ENCODE measurements at places on chromosomes 11 and 22.

DNA sequence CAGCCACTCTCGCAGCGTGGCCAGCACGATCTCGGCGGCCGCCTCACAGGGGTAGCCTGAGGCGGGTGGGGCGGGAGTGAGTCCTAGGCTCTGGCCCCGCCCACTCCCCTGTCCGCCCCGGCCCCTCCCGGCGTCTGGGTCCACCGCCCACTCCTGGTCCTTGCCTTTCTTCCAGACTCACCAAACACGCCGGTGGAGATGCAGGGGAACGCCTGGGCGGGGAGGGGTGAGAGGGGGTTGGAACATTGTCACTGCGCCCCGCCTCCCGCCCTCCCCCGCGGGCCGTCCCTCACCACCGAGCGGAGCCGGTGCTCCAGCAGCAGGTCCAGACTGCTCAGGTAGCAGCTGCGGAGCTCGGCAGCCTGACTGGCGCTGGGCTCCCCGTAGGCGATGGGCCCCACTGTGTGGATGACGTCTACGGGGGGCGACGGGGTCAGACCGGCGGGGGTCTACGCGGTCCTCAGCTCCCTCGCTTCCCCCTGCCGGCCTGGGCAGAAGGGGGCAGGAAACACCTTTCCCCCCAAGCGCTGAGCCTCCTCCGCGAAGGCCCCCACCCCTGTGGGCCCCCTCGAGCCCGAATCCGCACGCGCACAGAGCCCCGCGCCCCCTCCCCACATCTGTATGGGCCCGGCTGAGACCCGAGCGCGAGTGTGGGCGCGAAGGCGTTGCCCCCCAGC, 13.2 kb downstream of the OTUB1 start:
- H3K4me3 ChIP-seq: peak overlapping the region; percentile 25
- peak; percentile 69 for DNase-seq
- H3K4me1 ChIP-seq: peaks cover 8% of the 10 kb centered on the region
- no peaks in the 10 kb centered on the region for H3K27me3 ChIP-seq
- no peaks in the 10 kb centered on the region for H3K36me3 ChIP-seq

GRCh38 chr11:23151819-23152218, 291.5 kb upstream of the CCDC179 start:
- no peak for DNase-seq
- H3K4me1 ChIP-seq: no peaks in the 10 kb centered on the region
- H3K27ac ChIP-seq: no peak overlapping the region
- no peaks in the 10 kb centered on the region for H3K27me3 ChIP-seq

DNA sequence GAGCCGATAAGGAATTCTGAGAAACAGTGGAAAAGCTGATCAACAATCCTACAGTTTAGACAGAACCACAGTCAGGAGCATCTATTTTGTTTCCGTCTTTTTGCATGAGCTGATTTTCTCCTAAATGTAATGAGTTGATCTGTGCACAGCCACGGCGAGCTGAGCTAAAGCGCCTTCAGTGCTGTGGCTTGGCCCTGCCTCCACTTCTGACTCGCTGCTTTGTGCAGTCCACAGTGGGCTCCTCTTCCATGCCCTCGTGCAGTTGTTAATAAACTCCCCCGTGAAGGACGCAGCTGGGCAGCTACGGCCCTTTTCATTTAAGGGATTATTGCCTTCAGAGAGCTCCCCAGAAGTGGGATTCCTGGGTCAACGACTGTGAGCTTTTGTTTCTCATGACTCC, 39.4 kb downstream of the SCUBE1 start:
- no peak overlapping the region for H3K27ac ChIP-seq
- no peaks in the 10 kb centered on the region for H3K27me3 ChIP-seq
- no peaks in the 10 kb centered on the region for H3K36me3 ChIP-seq
- DNase-seq: no peak

- no peaks in the 10 kb centered on the region for H3K27me3 ChIP-seq
- H3K27ac ChIP-seq: no peak overlapping the region
- no peak for DNase-seq
- H3K4me3 ChIP-seq: no peak overlapping the region
- peaks cover 2% of the 10 kb centered on the region for H3K4me1 ChIP-seq
These were observed 625 bp downstream of the RFPL2 start for GRCh38 chr22:32204040-32204855.

- H3K36me3 ChIP-seq: no peaks in the 10 kb centered on the region
- no peak overlapping the region for H3K4me3 ChIP-seq
- H3K4me1 ChIP-seq: peaks cover 10% of the 10 kb centered on the region
These were observed 3.1 kb upstream of the BCR start for GRCh38 chr22:23177197-23177596.

- no peak overlapping the region for H3K27ac ChIP-seq
- DNase-seq: no peak
- H3K27me3 ChIP-seq: no peaks in the 10 kb centered on the region
- H3K36me3 ChIP-seq: no peaks in the 10 kb centered on the region
These were observed 138.4 kb upstream of the BDNF start for GRCh38 chr11:27838674-27839073.

- H3K27ac ChIP-seq: no peak overlapping the region
- no peaks in the 10 kb centered on the region for H3K27me3 ChIP-seq
- DNase-seq: no peak
- H3K36me3 ChIP-seq: no peaks in the 10 kb centered on the region
- H3K4me3 ChIP-seq: no peak overlapping the region
These were observed 15.7 kb upstream of the KCNJ11 start for GRCh38 chr11:17403980-17404759.

GRCh38 chr22:25668437-25668836, 73.6 kb upstream of the MYO18B start:
- H3K27me3 ChIP-seq: no peaks in the 10 kb centered on the region
- H3K4me3 ChIP-seq: no peak overlapping the region
- peaks cover 7% of the 10 kb centered on the region for H3K4me1 ChIP-seq
- no peaks in the 10 kb centered on the region for H3K36me3 ChIP-seq
- DNase-seq: peak; percentile 69

- no peak overlapping the region for H3K27ac ChIP-seq
- no peak overlapping the region for H3K4me3 ChIP-seq
- no peaks in the 10 kb centered on the region for H3K27me3 ChIP-seq
- no peaks in the 10 kb centered on the region for H3K4me1 ChIP-seq
- no peak for DNase-seq
These were observed 276.5 kb downstream of the ETS1 start for GRCh38 chr11:128310676-128311445.

GRCh38 chr11:17581732-17582053, 34.6 kb downstream of the OTOG start:
- DNase-seq: no peak
- H3K27me3 ChIP-seq: no peaks in the 10 kb centered on the region
- no peak overlapping the region for H3K27ac ChIP-seq
- H3K4me3 ChIP-seq: no peak overlapping the region
- no peaks in the 10 kb centered on the region for H3K4me1 ChIP-seq
- no peaks in the 10 kb centered on the region for H3K36me3 ChIP-seq

DNA sequence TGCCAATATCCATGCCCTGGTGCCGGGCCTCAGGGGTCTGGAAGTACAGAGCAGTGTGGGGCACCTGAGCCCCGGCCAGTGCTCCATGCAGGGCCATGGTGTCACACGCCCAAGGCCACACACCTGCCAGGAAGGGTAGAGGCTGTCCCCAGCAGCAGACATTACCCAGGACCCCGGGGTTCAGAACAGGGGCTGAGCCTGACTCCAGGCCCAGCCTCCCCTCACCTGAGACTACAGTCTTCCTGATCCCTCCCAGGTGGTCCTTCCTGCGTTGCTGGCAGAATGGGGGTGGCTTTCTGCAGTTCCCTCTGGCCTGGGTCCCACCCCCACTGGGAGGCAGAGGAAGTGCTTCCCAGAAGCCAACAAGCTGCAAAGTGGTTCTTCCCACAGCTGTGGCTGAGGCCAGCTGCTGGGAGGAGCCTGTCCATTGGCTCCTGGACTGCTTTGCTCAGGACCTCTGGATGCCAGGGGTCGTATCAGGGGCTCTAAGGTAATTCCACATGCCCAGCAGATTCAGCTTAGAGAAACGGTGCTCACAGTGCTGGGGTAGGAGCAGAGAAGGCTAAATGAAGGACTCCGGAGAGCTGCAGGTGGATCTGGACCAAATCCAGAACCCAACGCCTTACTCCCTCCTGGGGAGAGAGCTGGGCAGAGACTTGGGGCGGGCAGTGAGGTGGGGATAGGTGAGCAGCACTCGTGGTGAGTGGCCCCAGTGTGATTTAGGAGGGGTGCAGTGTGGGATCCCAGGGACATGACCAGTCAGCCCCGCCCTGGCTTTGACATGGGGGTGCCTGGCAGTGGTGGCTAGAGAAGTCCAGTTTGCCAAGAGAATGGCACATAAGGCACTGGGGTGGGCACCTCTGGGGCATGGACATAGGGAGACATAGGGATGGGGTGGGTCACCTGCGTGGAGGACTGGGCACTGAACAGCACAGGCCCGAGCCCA, 12.6 kb downstream of the TCIRG1 start:
- H3K27ac ChIP-seq: no peak overlapping the region
- H3K4me1 ChIP-seq: no peaks in the 10 kb centered on the region
- no peaks in the 10 kb centered on the region for H3K36me3 ChIP-seq
- H3K27me3 ChIP-seq: no peaks in the 10 kb centered on the region
- no peak for DNase-seq

DNA sequence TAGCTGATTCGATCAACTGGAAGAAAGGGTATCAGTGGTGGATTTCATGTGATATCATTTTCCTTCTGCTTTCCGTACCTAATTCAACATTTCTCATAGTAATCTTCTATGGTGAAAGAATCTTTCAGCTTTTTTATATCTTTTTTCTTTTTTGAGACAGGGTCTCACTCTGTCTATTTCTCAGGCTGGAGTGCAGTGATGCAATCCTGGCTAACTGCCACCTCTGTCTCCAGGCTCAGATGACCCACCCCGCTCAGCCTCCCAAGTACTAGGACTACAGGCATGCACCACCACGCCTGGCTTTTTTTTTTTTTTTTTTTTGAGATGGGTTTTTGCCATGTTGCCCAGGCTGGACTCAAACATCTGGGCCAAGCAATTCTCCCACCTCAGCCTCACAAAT, 18.6 kb upstream of the CHORDC1 start:
- no peaks in the 10 kb centered on the region for H3K4me1 ChIP-seq
- H3K27me3 ChIP-seq: no peaks in the 10 kb centered on the region
- no peak overlapping the region for H3K27ac ChIP-seq
- DNase-seq: no peak

DNA sequence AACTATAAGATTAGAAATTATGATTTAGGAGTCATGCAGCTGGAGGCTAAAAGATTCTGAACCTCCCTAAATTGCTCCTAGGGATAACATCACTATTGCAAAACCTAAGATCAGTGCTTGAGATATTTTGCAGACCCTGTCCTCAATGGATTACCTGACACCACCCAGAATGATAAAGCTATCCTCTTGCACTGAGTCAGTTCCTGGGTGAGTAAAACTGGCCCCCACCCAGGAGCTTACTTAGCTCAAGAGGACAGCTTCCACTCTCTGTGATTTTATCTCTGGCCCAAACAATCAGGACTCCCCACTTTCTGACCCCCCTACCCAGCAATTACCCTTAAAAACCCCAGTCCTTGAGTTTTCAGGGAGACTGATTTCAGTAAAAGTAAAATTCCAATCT, 2074.4 kb upstream of the RAG2 start:
- no peak overlapping the region for H3K27ac ChIP-seq
- H3K27me3 ChIP-seq: no peaks in the 10 kb centered on the region
- DNase-seq: no peak
- H3K4me3 ChIP-seq: no peak overlapping the region

DNA sequence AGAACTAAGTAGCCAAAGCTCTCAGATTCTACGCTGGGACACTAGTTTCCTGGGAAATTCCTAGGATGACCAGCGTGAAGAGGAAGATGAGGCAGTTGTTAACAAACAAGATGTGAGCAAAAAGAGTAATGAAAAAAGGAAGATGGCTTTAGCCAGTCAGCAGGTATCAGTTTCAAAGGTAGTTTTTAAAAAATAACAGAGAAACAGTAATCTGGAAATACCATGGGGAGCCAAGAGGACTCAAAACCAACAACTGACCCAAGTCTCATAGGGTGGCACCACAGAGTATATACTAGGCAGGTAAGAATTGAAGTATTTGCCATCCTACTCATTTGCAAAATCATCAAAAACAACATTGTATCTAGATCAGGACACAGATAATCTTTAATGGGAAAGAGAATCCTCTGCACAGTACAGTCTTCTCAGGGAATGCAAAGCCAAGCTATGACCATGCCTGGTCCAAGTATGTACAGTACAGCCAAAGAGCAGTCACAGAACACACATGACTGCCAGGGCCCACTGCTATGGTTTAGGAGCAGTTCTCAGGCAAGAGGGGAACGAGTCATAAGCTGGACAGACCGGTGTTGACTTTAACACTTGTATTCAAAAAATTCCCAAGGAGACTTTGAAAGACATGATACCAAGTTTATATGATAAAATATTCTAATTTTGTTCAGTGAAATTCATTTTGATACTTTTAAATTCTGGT, 20.6 kb downstream of the MSANTD4 start:
- H3K4me1 ChIP-seq: no peaks in the 10 kb centered on the region
- no peak for DNase-seq
- no peak overlapping the region for H3K27ac ChIP-seq
- no peaks in the 10 kb centered on the region for H3K36me3 ChIP-seq
- no peak overlapping the region for H3K4me3 ChIP-seq
- H3K27me3 ChIP-seq: no peaks in the 10 kb centered on the region

- no peak for DNase-seq
- no peaks in the 10 kb centered on the region for H3K36me3 ChIP-seq
- H3K27ac ChIP-seq: no peak overlapping the region
- no peaks in the 10 kb centered on the region for H3K27me3 ChIP-seq
These were observed 1.9 kb upstream of the ANO5 start for GRCh38 chr11:22190827-22191463.

DNA sequence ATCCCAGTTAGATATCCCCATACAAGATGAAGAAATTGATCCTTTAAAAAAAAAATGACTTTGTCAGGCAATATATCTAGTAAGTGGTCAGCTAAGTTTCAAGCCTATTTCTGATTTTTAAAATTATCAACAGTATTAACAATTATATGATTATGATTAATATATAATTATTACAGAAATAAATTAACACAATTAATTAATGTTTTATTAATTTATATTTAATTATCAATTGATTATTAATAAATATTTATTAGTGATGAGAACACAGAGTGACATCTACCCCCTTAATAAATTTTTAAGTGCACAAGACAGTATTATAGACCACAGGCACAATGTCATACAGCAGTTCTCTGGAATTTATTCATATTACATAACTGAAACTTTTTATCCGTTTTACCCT, 22.0 kb downstream of the MUC15 start:
- no peaks in the 10 kb centered on the region for H3K27me3 ChIP-seq
- DNase-seq: no peak
- H3K36me3 ChIP-seq: no peaks in the 10 kb centered on the region
- no peaks in the 10 kb centered on the region for H3K4me1 ChIP-seq

GRCh38 chr11:2576111-2576510, 123.7 kb downstream of the KCNQ1OT1 start:
- H3K36me3 ChIP-seq: no peaks in the 10 kb centered on the region
- peak; percentile 7 for DNase-seq
- H3K27ac ChIP-seq: no peak overlapping the region
- H3K4me1 ChIP-seq: peaks cover 1% of the 10 kb centered on the region
- H3K27me3 ChIP-seq: no peaks in the 10 kb centered on the region

DNA sequence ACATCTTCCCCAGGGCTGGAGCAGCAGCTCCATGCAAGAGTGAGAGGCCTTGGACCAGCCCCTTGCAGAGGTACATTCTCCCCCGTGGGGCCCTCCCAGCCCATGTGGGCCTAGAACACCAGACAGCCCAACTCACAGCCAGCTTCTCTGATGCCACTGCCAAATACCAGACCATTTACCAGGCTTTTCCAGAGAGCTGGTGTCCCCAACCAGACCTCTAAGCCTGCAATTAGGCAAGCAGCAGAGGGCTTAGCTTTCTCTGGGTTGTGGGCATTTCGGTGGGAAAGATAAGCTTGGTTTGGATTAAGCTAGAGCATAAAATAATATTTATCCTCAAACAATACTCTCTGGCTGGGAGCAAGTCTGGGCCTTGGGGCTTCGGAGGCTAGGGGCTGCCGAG, 75.6 kb downstream of the TP53I11 start:
- no peak overlapping the region for H3K27ac ChIP-seq
- H3K27me3 ChIP-seq: no peaks in the 10 kb centered on the region
- no peak overlapping the region for H3K4me3 ChIP-seq
- H3K4me1 ChIP-seq: no peaks in the 10 kb centered on the region
- DNase-seq: no peak
- no peaks in the 10 kb centered on the region for H3K36me3 ChIP-seq
